ENCODE measurements at places on chromosomes 16 and 17.
A peak's percentile ranks its signal among the peaks of the same experiment; 100 is the strongest.

DNA sequence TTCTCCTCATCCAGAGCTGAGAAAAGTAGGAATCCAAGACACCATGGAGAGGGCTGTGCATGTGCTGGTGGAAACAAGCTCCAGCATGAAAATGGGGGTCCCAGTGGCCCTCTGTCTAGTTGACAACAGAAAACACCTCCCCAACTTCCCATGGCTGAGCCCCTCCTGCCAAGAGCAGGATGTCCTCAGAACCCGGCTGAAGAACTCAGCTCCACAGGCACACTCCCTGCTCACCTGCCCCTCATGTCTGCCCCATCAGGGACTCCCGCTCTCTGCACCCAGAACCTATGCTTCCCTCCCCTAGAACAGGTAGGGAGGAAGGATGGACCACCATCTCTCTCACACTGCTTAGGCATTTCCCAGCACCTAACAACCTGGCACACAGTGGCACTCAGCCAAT is 167.2 kb downstream of the C16orf78 start:
- no peak for DNase-seq

DNA sequence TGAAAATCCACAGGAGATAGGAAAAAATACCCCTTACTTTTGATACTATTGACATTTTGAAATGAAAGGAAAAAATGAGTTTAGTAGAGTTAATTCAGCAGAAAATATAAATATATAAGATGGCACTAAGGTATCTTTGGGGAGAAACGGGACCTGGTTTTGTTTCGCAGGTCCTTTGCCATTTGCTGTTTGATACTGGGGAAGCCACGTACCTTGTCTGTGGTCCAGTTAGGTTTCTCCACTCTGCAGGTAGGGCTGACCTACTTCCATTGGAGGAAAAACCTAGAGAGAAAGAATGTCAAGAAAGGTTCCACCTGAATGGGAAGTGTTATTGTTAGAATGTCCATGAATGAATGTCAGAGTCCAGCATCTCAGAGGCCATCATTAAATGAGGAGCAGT is 48.1 kb downstream of the HLF start:
- no peak for DNase-seq

DNA sequence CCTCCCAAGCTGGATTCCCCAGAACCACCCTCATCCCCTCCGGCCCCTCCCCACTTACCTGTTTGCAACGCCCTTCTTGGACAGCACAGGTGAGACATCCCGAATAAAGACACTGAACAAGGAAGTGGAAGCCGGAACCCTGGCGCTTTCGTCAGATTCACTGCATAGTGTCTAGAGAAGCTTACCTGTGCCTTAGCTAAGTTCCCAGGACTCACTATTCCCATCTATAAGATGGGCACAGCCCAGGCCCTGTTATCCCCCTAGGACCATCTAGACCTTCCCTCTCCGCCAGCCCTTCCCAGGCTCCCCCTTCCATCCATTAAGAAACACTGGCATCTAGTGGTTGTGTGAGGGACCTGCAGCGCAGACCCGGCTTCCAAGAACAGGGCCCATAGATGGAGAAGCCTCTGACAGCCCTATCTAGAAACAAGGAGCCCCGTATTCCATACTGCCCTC is 26.9 kb upstream of the RPL38 start:
- DNase-seq = peak; percentile 43

DNA sequence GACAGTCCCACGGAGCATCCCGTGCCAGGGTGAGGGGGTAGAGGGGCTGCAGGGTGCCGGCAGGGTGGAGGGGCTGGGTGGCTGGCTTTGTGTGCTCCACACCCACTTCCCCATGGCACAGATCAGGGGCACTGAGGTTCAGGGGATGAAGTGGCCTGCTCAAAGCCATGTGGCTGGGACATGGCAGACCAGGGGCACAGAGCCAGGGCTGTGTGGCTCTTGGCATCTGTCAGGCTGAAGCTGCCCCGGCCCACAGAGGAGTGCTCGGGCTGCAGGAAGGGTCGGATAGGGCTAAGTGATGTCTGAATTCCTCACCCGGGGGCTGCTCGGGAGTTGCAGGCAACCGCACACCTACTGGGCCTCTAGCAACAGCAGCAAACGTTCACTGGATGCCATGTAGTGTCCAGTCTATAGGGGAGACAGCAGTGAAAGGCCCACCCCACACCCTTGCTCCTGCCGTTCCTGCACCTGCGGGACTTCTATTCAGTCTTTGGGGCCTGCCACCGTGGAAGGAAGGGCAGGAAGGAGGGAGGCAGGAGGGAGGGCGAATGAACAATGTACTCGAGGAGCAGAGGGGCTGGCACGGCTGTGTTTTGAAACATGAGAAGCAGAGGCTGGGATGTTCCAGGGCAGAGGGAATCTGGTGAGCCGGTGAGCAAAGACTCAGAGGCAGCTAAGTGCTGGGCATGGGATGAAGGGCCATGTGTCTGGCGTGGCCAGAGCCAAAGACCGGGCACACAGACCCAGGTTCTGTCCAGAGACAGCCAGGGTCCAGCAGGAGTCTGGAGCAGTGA is 15.1 kb downstream of the SLC5A10 start:
- DNase-seq = no peak

GRCh38 chr17:35801583-35802224 is 6.3 kb upstream of the MMP28 start:
- no peak for DNase-seq

GRCh38 chr16:46947900-46948547 is 25.4 kb downstream of the DNAJA2 start:
- DNase-seq = peak; percentile 35

DNA sequence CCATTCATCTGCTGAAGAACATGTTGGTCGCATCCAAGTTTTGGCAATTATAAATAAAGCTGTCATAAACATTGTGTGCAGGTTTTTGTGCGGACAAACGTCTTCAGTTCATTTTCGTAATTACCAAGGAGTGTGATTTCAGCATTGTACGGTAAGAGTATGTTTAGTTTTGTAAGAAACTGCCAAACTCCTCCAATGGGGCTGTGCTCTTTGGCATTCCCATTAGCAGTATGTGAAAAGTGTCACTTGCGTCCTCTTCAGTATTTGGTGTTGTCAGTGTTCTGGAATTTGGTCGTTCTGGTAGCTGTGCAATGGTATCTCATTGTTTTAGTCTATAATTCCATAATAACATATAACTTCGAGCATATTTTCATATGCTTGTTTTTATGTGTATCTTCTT is 120.9 kb downstream of the BCAS3 start:
- DNase-seq = no peak

DNA sequence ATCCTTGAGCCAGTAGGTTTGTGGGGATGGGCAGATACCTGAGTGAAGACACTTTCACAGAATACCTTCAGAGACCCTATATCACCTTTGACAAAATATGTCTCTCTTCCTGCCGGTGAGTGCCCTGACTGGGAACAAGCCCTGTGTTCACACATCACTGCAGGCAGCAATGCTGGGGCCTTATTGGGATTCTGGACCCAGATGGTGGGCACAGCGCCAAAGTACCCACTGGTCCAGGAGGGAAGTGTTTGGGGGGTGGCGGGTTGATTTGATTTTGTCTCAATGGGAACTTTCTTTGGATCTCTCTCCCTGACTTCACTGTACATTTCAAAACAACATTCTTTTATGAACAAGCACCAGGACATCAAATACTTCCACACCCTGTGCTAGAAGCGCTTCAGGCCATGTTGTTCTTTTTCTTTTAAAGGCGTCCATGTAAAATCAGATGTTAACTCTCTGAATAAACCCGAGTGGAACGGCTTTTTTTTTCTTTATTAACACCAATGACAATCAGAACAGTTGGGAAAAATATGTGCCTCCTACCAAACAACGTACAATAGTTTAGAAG is 62.4 kb upstream of the AKTIP start:
- no peak for DNase-seq

All from HCEC 1CT (cell line).